ENCODE measurements at places on chromosomes 1 and 21. TPM values are rescaled to one million over a fixed set of nuclear protein-coding genes. Genes with fewer than 3 reads are reported as not detected.

The HSPA6 gene
- total RNA-seq = not detected

The PLEKHA6 gene
- total RNA-seq = 4.5 TPM

- no peak for DNase-seq
These were observed 12.0 kb upstream of the MX2 start for GRCh38 chr21:41349619-41350390.

DNA sequence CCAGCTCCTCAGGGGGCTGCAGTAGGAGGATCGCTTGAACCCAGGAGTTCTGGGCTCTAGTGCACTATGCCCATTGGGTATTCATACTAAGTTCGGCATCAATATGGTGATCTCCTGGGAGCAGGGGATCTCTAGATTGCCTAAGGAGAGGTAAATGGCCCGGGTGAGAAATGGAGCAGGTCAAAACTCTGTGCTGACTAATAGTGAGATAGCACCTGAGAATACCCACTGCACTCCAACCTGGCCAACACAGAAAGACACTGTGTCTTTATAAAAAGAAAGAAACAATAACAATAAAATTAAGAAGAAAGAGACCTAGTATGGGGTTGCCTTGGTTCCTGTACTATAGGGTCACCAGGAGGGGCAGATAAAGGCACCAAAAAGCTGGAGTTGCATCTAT, 13.7 kb upstream of the DUSP12 start:
- DNase-seq = no peak

DNA sequence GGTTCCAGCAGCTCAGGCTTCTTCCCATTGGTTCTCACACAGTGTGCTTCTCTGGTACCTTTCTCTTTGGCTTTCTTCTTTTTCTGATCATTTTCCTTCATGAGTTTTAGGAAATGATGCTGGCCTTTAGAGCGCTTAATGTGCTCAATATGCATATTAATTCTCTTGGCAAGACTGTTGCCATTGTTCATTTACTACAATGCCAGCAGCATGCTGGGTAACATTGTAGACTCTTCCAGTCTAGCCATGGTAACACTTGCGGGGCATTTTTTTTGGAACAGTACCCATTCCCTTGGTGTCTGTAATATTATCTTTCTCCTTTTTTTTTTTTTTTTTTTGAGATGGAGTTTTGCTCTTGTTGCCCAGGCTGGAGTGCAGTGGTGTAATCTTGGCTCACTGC, 21.7 kb downstream of the UBE4B start:
- DNase-seq = no peak

GRCh38 chr1:154400381-154400801, 4.8 kb upstream of the IL6R start:
- no peak for DNase-seq

GRCh38 chr1:170367615-170368014, 164.4 kb upstream of the GORAB start:
- DNase-seq = no peak

The INKA2 gene
- 2.7 TPM for total RNA-seq

DNA sequence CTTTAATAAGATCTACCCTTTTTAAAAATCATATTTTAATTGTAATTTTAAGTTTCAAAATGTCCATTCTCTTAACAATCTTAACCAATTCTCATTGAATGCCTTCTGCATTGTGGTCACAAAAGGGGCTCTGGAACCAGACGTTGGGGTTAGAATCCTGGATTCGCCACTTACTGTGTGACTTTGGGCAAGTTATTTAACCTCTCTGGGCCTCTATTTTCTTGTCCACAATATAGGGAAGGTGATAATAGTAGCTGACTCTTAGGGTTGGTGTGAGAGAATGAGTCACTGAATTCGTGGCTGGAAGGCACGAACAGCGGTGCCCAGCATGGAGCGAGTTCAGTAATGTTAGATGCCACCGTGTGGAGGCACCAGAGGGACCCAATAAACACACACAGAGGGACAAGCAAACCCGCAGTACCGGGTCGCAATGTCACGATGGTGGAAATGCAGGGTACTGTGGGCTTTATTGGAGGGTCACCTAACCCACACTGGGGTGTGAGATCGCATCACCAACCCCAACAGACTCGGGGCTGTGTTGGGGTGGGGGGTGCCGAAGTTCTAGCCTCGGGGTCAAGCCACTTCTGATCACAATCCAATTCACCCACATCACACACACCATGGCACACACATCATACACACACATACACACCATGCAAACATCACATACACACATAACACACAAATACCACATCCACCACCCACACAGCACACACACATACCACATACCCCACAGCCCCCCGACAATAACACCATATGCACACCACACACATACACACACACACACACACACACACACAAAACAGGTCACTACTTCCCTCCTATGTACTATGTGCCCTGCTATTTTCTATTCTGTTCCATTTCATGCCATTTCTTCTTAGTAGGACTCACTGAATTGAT, 27.0 kb upstream of the IFNAR2 start:
- DNase-seq = no peak

The FBXO44 gene
- 10.7 TPM for total RNA-seq

The SFN gene
- total RNA-seq = 0.30 TPM

DNA sequence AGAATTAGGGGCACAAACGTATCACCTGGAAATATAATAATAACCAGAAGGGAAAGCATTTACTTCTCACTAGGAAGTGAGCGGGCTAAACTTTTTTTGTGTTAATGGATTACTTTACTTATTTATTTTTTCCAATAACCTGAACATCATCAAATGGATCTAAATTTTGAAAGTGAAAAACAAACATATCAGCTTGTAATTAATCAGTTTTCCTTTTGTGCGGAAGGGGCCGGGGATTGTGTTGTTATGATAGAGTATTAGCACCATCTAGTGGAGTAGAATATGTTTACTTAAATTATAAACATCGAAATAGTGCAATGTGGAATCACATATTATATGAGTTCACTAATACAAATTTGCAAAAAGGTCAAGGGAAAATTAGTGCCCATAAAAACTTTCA, 9.0 kb downstream of the CFH start:
- DNase-seq = no peak

GRCh38 chr1:235947989-235948388, 81.3 kb upstream of the LYST start:
- no peak for DNase-seq

The CLCNKA gene
- not detected for total RNA-seq

GRCh38 chr1:94772845-94773244, 47.3 kb upstream of the SLC44A3 start:
- DNase-seq = no peak

DNA sequence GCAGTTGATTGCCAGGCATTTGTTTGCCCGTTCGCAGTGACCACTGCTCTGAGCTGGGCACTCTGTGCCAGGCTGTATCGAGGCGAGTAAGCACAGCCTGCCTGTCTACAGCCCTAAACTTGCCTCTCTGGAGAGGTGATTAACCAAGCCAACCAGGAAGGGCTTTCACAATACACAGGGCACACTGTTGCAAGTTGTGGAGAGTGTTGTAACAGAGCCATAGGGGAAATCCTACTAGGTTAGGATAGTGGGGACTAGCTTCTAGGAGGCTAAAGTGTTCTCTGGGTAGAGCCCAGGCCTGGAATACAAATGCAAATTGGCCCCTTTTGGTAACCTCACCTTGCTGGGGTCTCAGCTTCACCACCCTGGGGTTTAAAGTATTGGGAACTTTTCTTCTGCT, 23.8 kb downstream of the PRDM2 start:
- DNase-seq = no peak

The ASCL5 gene
- not detected for total RNA-seq

DNA sequence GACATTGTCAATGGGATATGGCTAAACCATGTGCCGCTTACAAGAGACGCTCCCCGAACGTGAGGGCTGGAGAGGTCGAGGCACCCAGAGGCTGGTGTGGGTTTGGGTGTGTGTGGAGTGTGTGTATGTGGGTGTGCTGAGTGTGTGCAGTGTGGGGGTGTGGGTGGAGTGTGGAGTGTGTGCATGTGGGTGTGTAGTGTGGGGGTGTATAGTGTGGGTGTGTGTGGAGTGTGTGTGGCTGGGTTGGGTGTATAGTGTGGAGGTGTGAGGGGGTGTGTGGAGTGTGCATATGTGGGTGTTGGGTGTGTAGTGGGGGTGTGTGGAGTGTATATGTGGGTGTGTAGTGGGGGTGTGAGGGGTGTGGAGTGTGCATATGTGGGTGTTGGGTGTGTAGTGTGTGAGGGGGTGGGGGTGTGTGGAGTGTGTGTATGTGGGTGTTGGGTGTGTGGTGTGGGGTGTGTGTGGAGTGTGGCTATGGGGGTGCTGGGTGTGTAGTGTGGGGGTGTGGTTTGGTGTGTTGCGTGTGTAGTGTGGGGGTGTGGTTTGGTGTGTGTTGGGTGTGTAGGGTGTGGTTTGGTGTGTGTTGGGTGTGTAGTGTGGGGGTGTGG, 42.2 kb downstream of the SLC19A1 start:
- DNase-seq = no peak

The DNALI1 gene
- 28.6 TPM for total RNA-seq

DNA sequence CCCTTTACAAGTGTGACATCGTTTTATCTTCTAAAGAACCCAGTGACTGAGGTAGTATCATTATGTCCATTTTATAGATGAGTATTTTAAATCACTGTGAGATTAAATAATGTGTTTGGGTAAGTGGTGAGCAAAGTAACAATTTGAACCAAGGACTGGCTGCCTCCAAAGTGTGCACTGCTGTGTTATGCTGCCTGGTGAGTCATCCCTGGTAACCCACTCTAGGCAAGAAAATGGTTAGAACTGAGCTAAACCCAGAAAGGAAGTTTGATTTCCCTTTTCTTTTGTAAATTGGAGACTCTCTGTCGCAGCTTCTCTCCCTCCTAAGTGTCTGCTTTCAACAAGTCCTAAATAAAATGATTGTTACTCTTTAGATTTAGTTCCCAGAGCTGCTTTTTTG, 342.8 kb upstream of the KAZN start:
- no peak for DNase-seq

The LCE1E gene
- total RNA-seq = not detected

Data from neural crest cell (in vitro differentiated cells).